Right renal cortex interstitium (tissue), 3 donors: ENCODE measurements at places on chromosomes 13 and 19.

DNA sequence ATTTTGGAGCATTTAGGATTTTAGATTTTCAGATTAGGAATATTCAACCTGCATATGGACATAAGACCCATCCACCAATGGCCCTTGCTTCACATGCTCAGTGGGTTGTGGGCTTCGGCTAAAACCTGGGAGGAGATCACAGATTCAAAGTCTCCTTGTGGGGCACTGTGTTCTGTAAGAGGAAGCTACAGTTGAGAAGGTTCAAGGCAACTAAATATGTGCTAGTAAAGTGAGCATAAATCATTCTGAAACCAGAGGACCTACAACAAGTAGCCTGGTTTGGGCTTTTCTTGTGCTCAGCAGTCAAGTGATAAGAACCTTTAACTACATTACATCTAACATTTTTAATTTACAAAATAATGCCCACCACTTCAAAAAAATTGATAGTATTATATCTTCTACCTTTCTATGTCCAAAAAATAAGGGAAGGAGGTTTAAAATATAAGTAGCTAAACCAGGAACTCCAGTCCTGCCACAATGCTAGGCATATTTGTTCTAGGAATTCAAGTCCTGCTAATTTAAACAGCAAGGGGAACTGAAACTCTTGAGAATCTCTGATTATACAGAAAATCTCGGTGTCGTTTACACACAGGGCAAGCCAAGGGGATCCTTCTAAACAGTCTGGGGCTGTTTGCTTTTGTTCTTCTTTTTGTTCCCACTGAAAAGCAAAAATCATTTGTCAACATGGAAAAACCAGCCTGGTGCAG, 36.6 kb downstream of the FOXO1 start:
- no peak for DNase-seq

GRCh38 chr13:97257800-97258799, 36.0 kb downstream of the MBNL2 start:
- DNase-seq = no peak

GRCh38 chr13:77878190-77878589, 40.4 kb downstream of the EDNRB start:
- DNase-seq = no peak

DNA sequence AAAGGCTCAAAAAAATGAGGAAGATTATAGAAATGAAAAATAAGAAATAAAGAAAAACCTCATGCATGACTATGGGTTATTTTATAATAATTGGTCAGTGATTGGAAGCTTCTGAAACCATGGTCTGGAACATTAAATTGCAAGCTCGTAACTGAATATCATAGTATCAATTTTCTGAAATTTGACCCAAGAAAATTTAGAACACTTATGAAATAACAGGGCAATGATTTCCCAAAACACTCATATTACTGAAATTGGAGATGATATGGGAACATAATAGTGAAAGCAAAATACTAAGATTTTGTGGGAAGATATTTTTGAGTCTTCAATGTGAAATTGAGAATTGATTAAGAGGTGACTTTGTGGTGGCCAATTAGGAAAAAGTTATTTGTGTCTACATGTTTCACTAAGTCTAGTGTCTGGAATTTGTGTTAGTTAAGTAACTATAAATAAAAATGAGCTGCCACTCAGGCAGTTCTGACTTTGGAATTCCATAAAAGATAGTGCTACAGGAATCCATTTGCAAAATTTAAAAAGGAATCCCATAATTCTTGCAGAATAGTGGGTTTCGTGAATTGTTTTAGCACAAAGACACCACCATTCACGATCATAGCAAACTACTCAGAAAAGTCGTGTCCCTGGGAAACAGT, 603.0 kb downstream of the LMO7 start:
- DNase-seq = no peak

GRCh38 chr13:67017276-67017675, 212.9 kb downstream of the PCDH9 start:
- no peak for DNase-seq

DNA sequence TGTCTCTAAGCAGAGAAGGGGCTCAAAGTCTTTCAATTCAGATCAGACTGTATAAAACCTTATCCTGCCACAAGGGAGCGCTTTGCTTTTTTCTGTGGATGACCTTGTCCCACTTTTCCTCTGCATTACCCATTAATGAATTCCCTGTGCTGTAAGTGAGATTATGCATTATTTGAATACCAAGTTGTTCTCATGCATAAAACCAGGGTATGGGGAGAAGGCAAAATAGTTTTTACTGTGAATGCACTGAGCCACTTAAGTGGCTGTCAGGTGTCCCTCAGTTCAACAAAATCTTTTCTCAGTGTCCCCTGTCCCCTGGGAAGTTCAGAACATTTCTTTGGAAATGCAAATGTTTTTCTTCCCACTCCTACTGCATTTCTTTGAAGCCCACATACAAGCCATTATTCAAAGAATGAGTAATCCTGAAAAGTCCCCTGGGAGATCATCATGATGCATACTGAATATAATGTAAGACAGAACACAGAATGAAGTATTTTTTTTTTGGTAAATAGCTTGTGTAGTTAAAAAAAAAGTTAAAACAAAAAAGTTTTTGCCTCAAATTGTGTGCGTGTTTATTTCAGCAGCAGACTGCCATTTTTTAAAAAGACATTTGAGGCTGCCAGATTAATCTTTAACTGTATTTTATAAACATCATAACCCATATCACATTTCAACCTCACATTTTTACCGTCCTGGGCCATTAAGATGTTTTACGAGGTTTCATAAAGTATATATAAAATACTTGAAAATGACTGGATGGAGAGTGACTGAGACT, 506.7 kb upstream of the PCDH9 start:
- peak; percentile 57 for DNase-seq

- DNase-seq = no peak
Measured at GRCh38 chr13:26961890-26962615, 201.5 kb upstream of the GPR12 start.

DNA sequence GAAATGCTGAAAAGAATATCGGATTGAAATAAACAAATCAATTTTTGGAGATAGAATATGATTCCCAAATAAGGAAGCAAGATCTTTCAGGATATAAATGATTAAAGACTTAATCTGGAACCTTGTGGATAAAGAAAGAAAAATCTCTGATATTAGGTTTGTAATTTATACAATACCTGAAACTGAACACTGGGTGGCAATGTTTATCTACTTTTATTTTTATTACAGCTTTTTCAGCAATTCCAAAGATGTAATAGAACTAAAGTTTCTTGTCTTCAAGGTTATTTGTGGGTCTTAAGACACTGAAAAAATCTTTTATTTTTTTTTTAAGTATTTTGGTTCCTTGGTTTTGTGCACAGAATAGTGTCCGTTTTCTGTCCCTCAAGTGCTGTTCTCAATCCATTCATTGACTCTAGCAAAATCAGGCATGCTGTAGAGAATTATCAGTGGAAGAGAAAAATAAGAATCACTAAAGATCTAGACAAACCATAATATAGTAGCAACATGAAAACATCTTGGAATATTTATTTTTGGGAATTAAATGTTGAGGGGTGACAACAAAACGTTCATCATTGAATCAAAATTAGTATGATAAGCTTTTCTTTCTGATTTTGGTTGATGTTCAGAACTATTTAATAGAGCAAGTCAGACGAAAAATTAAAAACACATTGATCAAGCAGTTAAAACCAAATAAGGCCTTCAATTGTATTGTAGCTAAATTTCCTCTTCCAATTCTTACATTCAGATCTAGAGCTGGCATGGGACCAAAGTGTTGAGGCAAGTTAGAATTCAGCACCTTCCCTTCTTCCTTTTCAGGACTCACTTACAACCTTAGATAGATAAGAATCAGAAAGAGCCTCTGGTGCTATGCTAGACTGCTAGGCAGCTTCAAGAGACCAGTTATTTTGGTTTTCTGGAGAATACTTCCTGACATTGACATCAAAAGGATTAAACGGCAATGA, 704.4 kb upstream of the PCDH20 start:
- no peak for DNase-seq
